ENCODE measurements at places on chromosomes 12 and 14.

GRCh38 chr12:89185181-89185580, 167.1 kb downstream of the DUSP6 start:
- no peak for DNase-seq

- no peak for DNase-seq
Observed at GRCh38 chr12:86249276-86249675, 6.9 kb downstream of the MGAT4C start.

DNA sequence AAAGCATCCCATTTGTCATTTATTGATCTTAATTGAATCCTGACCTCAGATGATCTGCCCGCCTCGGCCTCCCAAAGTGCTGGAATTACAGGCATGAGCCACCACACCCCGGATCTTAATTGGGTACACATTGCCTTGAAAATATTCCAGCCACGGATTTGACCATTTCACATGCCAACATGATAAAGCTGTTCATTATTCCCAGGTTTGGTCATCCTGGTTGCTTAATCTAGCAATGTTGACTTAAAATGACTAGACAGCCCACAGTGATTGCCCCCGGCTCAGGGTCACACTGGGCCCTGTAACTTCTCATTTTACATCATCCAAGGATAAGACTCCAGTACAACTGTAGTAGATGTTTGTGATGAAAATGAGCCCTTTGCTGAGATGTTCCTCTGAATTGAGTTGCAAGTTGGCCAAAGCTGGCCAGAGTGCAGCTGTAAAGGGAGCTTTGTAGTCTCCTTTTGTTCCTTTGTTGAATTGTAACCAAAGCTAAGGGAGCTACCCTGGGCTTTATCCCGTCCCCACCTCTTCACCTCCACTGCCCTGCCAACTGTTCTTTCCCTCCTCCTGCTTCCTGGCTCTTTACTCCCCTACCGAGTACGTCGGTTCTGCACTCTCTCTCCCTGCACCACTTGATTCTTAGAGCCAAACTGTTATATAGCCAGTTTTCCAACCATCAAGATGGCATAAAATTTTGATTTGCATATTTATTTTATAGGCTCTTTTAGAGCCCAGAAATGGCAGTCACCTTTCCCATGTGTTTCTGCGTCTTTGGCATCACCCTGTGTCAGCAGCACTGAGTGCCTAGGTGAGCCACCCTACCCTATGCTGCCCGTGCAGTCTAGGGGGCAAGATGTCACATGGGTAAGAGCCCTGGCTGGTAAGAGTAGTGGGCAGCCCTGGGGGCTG, 141.3 kb upstream of the HIF1A start:
- DNase-seq, result no peak

DNA sequence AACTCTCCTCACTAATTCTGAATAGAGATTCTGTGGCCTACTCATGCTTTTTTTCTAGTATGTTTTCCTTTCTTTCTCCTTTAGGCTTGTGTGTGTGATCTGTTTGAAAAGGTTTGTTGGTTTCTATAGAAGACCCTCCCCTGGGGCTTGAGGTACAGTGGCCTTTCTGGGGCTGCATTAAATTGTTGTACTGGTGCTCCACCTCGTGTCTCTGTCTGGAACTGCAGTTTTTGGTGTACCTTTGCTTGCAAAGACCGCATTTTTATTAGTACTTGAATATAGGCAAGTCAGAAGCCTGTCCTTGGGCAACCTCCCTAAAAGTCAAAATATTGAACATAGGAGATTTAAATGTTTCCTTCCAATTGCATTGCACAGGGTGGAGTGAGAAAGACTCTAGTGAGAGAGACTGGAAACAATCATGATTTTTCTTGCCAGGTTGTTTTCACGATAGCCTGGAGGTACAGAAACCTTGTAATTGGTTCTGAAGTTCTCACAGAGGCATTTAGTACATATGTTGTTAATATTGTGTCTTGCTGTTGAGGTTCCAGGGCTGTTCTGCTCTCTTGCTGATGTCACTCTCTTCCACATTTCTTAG, 39.0 kb downstream of the SLCO1B1 start:
- no peak for DNase-seq

- DNase-seq, result no peak
Observed at GRCh38 chr14:89466944-89467343, 49.9 kb upstream of the FOXN3 start.

DNA sequence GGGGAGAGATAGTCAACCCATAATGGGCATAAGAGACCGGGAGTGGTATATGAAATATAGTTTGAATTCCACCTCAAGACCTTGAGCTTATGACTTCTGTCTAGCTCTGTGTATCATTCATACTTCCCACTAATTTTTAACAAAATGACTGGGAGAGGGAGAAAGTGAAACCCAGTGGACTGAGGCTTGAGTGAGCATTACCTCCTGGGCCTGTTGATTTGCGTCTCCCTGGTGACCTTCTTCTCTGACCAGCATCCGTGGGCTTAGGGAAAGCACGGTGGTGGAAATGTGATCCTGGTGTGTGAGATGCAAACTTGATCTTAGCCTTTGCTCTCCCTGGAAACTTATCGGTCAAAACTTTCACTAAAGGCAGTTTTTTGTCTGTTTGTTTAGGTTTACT, 207.9 kb upstream of the BCL2L14 start:
- no peak for DNase-seq

- no peak for DNase-seq
Observed at GRCh38 chr14:79134361-79134760, 964.2 kb downstream of the NRXN3 start.

- no peak for DNase-seq
Observed at GRCh38 chr12:27524494-27524835, 459 bp downstream of the PPFIBP1 start.

GRCh38 chr14:97290065-97290464, 492.9 kb downstream of the VRK1 start:
- no peak for DNase-seq

DNA sequence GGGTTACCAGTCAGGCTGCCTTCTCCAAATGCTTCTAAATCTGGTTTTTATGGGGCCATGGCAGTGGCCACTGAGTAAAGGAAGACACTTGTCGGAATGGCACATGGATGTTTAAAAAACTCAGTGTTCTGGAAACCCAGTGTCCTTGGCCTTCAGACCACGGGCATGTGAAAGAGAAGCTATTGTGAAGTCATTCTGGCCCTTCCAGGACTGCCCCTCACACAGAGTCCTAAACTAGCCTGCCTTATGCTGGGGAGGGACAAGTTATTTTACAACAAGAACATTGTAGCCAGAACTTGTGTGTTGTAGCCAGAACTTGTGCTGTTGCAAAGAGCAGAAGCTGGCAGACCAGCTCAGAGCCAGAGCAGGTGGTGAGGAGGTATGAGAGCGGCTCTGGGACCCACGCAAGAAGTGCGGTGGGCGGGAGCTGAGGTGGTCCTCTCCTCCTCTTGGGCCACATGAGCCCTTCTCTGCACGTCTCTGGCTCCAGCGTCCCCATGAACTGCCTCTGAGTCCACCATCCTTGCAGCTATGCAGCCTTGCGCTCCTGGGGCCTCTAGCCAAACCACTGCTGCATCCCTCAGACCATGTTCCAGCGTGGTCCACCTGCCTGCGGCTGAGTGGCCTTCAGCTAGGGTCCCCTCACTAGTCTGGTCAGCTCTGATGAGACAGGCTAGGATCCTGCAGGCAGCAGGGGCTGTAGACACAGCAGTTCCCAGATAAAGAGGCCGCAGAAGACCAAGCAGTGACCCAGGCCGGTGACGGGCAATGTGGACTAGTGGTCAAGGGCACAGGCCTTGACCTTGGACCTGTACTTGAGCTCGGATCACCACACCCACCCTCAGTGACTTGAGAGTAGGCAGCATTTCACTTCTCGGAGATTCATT, 32.5 kb downstream of the MMAB start:
- no peak for DNase-seq

- DNase-seq, result no peak
Observed at GRCh38 chr14:51581017-51581881, 70.5 kb upstream of the FRMD6 start.

DNA sequence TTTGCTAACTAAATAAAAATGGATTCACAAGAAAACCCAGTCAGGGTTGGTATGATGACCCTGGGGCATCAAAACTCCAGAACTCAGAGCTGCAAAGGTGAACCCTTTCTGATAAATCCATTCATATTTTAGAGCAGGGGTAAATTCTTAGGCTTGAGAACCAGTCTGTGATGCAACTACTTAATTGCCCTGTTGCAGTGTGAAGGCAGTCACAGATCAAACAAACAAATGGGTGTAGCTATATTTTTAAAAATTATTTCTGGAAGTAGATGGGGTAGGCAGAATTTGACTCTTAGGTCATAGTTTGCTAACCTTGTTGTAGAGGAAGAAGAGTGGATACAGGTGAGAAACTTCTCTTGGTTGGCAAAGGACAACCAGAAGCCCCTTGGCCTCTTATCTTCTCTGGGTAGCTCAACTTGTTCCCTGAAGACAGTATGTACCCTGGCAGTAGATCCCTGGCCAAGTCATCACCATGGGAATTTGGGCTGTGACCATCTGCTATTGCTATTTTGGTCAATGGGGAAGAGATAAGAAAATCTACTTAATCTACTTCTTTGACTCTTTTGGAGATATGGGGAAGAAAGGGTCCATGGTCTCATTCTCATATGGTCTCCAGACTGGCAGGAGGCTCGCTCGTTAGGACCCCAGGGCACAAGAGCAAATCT, 216.1 kb downstream of the PPM1H start:
- DNase-seq, result no peak

GRCh38 chr12:70252832-70253231, 9.6 kb downstream of the CNOT2 start:
- DNase-seq, result no peak

DNA sequence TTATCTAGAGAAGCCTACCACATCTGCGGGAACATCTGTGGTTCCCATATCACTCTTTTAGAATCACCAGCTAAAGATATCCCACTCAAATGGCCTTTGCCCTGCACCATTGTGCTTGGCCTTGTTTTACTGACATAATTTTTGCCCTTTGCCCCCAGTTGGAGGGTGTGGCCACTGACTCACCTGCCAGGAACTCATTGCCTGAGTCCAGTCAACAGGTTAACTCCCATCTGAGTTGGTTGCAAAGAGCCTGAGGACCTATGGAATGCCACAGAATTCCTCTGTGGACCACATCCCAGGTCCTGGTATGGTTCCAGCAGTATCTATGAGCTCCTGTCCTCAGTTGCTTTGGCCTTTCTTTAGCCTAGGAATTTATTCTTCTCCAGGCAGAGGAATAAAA, 55.7 kb upstream of the PTGR2 start:
- DNase-seq, result no peak

DNA sequence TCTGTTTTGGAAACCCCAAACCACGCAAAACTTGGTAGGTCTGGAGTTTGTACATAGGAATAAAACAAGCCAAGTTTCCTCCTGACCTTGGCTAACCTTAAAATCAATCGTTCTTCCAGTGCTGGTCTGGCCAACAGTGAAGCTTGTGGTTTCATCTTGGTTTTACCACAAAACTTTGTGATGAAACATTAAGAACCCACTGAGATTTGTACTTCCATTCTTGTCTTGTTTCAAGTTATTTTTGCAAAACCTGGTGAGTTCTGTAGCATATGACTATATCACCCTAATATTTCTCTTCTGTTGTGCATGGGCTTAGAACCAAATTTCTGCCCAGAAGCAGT, 26.4 kb downstream of the SIX1 start:
- no peak for DNase-seq

DNA sequence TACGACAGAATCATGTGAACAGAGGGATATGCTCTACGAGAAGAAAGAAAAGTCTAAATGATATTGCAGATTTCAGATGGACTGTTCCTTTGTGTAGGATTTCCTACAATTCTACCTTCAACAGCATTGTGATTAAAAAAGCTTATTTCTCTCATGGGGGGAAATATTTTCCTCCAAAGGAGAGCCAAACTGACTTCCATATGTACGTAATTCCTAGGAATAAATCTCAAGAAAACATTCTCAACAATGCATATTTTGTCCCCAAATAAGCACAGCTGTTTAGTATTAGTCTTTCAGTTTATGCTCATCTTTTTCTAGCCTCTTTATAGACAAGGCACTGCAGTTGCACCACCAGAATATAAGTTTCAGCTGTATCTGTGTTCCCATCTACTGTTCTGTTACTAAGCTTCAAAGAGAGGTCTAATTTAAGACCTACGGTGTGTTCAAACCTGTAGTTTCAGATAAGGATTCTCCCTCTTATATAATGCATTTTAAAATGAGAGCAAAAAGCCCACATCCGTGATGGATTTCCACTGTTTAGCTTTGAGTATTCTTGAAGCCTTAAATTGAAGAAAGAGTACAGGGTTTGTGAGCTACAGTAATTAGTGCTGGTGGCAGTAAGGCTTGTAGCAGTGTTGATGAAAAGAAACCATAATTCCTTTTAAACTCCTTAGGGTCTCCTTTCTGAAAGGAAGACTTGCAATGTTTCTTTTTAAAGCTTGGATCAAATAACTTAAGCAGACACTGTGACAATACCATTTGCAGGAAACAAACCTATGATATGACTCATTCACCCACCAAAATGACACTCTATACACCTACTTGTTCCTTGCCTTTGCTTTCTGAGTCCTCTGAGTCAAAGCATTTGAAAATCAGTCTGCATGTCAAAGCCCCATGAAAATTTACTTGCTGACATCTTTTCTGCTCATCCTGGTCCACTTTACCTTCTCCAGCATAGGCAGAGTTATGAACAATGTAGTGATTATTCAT, 754.1 kb downstream of the NOVA1 start:
- DNase-seq, result no peak
